ENCODE measurements at places on chromosomes 4 and X. TPM values are rescaled to one million over a fixed set of nuclear protein-coding genes. Genes with fewer than 3 reads are reported as not detected.

GRCh38 chrX:13690836-13691235 is 1.9 kb downstream of the RAB9A start:
- H3K27me3 ChIP-seq, result peaks cover 27% of the 10 kb centered on the region
- H3K36me3 ChIP-seq, result no peaks in the 10 kb centered on the region
- no peak overlapping the region for H3K27ac ChIP-seq
- no peak for DNase-seq

DNA sequence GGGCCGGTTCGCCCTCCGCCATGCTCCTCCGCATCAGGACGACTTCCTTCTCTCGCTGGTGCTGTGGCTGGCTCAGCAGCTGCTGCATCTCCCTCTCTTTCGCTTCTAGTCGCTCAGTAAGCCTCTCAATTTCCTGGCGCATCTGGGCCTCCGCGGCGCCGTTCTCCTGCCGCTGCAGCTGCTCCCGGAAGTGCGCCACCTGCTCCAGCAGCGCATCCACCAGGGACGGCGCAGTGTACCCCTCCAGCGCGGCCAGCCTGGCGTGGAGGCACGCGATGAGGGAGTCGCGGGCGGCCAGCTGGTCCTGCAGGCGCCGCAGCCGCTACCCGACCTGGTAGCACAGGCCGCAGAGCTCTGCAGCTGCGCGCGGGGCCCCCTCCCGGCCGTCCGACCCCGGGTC is 97.4 kb upstream of the MED14 start:
- no peak for DNase-seq
- H3K36me3 ChIP-seq, result no peaks in the 10 kb centered on the region
- no peak overlapping the region for H3K27ac ChIP-seq
- no peaks in the 10 kb centered on the region for H3K4me1 ChIP-seq

- no peaks in the 10 kb centered on the region for H3K27me3 ChIP-seq
- no peak overlapping the region for H3K4me3 ChIP-seq
- no peak overlapping the region for H3K27ac ChIP-seq
- no peaks in the 10 kb centered on the region for H3K4me1 ChIP-seq
Observed at GRCh38 chr4:155960522-155960921, 6.9 kb upstream of the CTSO start.

- no peak overlapping the region for H3K27ac ChIP-seq
- no peaks in the 10 kb centered on the region for H3K27me3 ChIP-seq
- DNase-seq, result no peak
- H3K4me3 ChIP-seq, result no peak overlapping the region
Observed at GRCh38 chrX:70470850-70471289, 26.2 kb downstream of the DLG3 start.

DNA sequence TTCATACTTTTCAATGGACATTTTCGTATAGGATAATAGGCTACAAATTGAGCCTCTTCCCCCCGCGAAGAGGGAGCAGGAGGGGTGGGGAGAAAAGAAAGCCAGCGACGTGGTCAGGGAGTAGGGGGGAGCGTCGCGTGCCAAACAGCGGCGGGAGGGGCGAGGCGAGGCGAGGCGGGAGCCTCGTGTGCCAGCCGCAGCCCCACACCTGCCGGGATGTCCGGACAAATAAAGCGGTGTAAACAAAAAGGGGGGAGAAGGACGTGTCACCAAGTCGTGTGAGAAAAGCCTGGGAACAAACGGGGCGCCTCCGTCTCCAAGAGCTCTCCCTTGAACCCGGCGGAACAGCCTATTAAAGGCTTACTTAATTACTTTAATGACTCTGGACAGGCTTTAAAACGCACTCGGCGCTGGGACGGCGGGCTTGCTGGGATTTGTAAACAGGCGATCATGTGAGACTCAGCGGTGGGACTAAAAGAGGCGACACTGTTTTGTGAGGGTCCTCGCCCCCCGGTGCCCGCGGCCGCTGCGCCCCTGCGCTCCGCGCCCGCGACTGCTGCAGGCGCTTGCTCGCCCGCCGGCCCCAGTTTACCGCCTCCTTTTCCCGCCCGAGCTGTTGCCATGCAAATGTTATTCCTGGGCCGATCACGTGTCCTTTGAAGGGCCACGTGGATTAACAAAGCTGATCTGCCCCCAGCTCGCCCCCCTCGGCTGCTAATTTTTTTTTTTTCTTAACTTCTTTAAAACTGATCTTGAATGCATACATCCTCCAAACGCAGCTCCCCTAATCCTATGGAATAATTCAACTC is at the start of gene HELT:
Gene HELT, plus strand, starts transcription at position 527 of the 809 bp plus-strand sequence. CDS start 439 bp downstream, outside the sequence.
- H3K27me3 ChIP-seq, result peaks cover 100% of the 10 kb centered on the region
- no peaks in the 10 kb centered on the region for H3K4me1 ChIP-seq
- no peak for DNase-seq
- no peak within 1 kb of the TSS for H3K27ac ChIP-seq

- no peak overlapping the region for H3K4me3 ChIP-seq
- no peaks in the 10 kb centered on the region for H3K4me1 ChIP-seq
- H3K27ac ChIP-seq, result no peak overlapping the region
- no peak for DNase-seq
- H3K27me3 ChIP-seq, result no peaks in the 10 kb centered on the region
Observed at GRCh38 chr4:82588771-82589270, 27.0 kb upstream of the TMEM150C start.

DNA sequence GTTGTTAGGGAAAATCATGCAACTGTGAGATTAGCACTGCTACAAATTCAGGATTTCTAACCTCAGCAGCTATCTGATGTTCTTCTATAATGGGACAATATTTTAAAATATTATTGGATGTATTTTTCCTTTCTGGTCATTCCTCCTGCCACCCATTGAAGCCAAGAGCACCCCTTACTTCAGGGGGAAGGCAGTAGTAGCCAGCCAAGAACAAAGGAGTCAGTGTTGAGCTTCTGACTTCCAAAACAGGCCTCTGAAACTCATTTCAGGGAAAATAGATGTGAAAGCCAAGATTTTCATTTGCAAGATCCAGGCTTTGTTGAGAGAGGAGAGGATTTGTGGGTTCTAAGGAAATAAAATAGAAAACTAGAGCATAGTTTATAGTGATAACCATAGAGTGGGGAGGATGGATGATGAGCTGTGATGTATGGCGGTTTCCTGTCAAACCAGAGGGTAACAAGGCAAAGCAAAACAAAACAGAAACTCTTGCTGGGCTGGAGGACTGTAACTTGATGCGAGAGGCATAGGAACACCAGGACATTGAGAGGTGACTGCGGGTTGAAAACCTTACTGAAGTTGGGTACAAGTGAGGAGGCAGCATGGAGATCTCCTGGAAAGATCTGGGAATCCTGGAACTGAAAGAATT is 173.7 kb upstream of the LEF1 start:
- H3K4me3 ChIP-seq, result no peak overlapping the region
- peak; percentile 79 for DNase-seq
- peak overlapping the region; percentile 66 for H3K27ac ChIP-seq

DNA sequence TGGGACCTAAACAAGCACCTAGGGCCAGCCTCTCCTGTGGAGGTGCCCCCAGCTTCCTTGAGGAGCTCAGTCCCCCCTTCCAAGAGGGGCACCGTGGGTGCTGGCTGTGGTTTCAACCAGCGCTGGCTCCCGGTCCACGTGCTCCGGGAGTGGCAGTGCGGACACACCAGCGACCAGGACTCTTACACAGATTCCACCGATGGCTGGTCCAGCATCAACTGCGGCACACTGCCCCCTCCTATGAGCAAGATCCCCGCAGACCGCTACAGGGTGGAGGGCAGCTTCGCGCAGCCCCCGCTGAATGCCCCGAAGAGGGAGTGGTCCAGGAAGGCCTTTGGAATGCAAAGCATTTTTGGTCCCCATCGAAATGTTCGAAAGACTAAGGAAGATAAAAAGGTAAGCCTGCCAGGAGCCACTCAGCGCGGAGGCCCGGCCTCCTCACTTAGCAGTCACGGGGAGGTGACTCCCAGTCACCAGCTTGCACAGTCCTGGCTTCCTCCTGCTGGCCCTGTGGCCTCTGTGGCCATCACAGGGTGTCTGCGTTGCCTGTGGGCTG is 24.9 kb downstream of the RGS12 start:
- DNase-seq, result no peak
- H3K4me1 ChIP-seq, result no peaks in the 10 kb centered on the region
- H3K36me3 ChIP-seq, result peaks cover 4% of the 10 kb centered on the region

DNA sequence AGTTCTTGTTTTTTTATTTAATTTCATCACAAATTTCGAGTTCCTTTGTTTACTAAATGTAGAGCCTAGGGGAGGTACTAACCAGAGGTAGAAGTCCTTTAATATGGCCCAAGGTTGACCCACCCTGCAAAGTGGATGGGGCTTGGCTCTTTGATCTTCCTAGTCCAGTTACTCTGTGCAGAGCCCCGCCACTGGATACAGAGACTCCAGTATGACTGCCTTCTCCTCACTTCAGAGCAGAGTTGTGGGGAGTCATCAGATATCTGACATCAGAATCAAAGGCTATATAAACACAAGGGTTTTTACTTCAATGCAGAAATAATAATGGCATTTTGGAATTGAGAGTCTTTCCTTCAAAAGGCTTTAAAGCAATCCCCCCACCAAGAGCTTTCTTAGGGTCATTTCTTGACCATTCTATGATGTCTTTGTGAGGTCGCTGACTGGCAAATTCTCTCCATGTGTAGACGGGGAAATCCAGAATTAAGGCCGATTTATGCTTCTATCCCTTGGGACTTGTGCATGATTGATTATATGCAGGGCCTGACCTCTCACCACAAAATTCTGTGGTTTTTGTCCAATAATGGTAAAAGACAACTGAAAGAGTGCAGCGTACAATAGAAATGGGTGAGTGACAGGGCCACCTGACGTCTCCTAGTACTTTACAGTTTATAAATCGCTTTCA is 88.3 kb upstream of the CITED1 start:
- H3K36me3 ChIP-seq, result no peaks in the 10 kb centered on the region
- no peaks in the 10 kb centered on the region for H3K4me1 ChIP-seq
- no peak overlapping the region for H3K27ac ChIP-seq
- no peak overlapping the region for H3K4me3 ChIP-seq
- DNase-seq, result no peak

DNA sequence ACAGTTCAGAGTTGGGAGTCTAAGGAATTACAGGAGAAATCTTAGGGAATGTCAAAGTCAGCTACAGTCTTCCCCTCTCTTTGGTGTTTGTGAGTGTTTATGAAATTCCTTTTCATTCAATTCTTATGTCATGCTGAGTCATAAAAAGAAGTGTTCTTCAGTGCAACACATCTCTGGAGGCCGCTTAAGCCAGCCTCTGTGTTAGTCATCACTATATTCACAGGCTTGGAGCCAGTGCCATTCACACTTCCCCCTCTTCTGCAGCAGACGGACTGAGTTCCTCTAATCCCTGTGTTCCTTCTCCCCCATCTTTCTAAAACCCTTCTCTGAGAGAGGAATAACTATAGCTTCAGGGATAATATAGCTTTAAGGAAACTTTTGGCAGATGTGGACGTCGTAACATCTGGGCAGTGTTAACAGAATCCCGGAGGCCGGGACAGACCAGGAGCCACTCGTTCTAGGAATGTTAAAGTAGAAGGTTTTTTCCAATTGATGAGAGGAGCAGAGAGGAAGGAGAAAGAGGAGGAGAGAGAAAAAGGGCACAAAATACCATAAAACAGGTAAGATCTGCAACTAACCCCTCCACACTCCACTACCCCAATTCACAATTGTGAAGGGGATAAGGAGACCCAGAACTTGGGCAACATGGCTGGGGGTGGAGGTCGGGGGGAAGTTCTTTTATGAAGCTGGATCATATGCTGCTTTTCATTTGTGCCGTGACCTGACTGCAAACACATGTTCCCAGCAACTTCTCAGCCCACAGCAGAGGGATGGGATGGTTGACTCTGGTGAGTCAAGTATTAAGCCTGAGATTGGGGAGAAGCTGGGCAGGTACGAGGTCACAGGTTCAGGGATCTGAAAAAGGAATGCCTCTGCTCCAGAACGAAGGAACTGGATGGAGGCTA is at the start of gene SRPX2:
Gene SRPX2, plus strand, starts transcription at position 244 of the 905 bp plus-strand sequence. CDS start 2,124 bp downstream, outside the sequence.
- no peaks in the 10 kb centered on the region for H3K4me1 ChIP-seq
- no peak for DNase-seq
- peak within 1 kb of the TSS; percentile 52 for H3K27ac ChIP-seq
- H3K4me3 ChIP-seq, result no peak within 1 kb of the TSS

DNA sequence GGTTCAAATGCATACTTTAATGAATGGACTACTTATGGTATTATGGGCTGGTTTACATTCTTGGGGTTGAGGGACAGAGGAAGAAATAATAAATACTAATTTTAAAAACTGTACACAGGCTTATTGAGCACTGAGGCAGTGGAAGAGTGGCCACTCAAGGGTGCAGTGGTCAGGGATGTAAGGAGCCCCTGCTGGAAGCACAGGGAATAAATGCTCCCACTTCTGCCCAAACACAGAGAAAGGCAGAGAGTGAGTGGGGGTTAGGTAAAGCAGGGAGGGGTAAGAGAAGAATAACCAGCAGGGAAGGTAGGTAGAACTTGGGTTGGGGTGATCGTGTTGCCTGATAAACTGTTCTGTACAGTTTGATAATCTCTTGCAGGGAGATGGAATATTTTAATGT is 60.0 kb downstream of the GAB1 start:
- no peak for DNase-seq
- no peak overlapping the region for H3K27ac ChIP-seq

GRCh38 chrX:25158635-25159034 is 142.9 kb upstream of the ARX start:
- H3K27ac ChIP-seq, result no peak overlapping the region
- DNase-seq, result no peak
- H3K4me3 ChIP-seq, result no peak overlapping the region
- H3K27me3 ChIP-seq, result no peaks in the 10 kb centered on the region

- H3K4me1 ChIP-seq, result no peaks in the 10 kb centered on the region
- H3K36me3 ChIP-seq, result no peaks in the 10 kb centered on the region
- no peak overlapping the region for H3K4me3 ChIP-seq
Observed at GRCh38 chr4:182600856-182601255, 316.3 kb downstream of the DCTD start.

DNA sequence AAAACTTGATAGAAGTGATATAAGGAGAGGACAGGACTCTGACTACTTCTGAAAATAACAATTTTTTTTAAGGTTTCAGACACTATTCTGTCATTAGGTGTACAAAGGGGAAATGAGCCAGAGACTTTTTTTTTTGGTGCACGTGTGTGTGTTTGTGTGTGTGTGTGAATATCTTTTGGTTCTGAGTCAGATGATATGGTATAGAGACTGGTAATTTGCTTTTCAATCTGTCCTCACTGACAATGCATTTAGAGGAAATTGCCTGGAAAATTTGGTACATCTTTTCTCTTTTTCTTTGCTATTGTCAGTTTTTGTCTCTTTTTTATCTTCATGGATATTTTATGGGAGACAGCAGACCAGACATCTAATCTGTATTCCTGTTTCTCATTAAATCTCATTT is 59.3 kb downstream of the DDIT4L start:
- H3K4me1 ChIP-seq, result no peaks in the 10 kb centered on the region
- H3K36me3 ChIP-seq, result no peaks in the 10 kb centered on the region
- H3K27me3 ChIP-seq, result no peaks in the 10 kb centered on the region
- H3K4me3 ChIP-seq, result no peak overlapping the region
- no peak overlapping the region for H3K27ac ChIP-seq

DNA sequence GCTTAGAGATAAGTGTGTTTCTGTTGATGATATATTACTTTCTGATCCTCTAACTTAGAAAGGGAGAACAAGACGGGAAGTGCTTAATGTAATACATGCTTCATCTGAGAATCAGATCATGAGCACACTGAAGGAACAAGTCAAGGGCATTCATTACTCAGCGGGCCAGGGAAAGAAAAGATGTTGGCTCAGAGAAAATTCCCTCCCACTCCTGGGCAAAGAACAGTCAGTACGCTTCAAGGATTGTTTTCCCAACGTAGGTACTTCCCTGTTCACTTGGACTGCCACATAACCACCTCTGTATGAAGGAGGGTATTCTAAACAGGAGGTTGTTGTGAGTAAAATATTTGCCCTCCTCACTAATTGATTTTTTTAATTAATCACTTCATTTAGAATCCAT is 374.5 kb upstream of the FMR1 start:
- no peak overlapping the region for H3K27ac ChIP-seq
- H3K4me1 ChIP-seq, result no peaks in the 10 kb centered on the region
- no peaks in the 10 kb centered on the region for H3K27me3 ChIP-seq
- no peaks in the 10 kb centered on the region for H3K36me3 ChIP-seq

The NPY5R gene
- 0.05 TPM for total RNA-seq

The MUC7 gene
- not detected for total RNA-seq

The FANCB gene
- 7.2 TPM for total RNA-seq

The PF4V1 gene
- 0.14 TPM for total RNA-seq

The SLC4A4 gene
- 6.8 TPM for total RNA-seq

The REELD1 gene
- 0.05 TPM for total RNA-seq

The SPP1 gene
- 44.2 TPM for total RNA-seq

All from thymus (tissue), 14 donors.